ENCODE measurements at places on chromosomes 4 and X.
A peak's percentile ranks its signal among the peaks of the same experiment; 100 is the strongest.

DNA sequence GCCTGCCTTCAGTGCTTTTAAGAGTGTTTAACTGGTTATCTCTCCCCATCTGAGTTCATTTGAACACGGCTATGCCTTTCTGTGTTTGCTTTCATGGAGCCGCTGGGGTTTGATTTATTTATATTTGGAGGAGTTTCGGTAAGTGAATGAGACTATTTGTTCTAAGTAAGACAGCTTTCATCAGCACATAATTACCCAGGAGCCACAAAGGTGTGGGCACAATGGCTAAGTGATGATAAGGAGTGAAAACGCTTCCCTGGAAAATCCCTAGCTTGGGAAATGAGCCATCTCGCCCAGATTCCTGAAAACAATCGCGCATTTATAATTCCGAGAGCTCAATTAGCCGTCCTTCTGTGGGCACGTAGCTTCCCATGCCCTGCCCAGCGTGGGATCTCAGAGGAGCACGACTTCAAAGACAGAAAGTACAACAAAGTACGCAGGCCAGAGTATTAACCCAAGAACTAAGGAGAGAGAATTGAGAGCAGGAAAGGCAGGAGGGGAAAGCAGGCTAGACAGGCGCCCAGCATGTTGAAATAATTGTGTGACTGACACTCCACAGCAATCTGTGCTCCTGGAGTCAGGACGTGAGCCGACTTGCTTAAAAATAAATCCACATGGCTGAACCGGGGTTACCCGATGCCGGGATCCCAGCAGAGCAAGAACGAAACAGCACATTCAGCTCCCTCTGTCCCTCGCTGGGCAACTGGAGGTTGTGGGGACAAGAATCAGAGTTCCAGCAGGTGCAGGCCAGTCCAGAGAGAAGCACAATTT is 99.0 kb downstream of the DHRSX start:
- no peak for DNase-seq

- no peak for DNase-seq
These were observed 87.6 kb downstream of the SORCS2 start for GRCh38 chr4:7279902-7280301.

GRCh38 chr4:18756671-18757070 is 735.1 kb upstream of the LCORL start:
- DNase-seq = no peak

DNA sequence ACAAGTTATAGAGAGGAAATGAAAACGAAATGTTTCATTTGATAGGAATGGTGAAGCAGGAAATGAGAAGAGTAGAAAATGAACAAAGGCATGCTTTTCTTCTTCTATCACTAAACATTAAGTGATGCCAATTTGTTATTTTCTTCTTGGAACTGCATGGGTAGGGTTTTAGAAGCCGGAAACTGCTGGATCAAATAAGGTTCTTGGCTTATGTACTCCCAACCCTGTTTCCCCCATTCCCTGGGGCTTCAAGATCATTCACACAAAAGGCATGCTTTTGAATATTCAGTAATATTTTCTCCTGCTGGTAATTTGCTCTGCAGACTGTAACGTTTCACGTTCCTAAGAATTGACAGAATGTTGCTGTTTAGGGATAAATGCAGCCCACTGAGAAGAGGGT is 224.1 kb downstream of the NLGN4X start:
- DNase-seq = no peak

DNA sequence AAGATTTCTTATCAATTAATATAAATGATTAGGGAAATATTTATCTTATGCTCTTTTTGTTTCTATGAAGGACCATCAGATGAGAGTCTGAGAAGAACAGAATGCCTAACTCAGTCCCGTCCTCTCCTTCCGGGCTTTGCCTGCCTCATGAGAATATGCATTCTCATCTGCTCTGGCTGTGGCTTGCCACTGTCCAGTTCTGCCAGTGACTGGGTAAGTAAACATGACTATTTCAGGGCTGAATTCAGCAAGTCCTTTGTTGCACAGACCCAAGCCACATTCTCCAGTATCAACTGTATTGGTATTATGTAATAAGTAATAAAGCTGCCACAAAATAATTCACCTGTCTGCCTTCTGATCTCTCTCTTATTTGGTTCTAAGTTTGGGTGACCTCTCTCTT is 110.7 kb downstream of the WDFY3 start:
- DNase-seq = no peak

GRCh38 chr4:7427831-7428260 is 6.9 kb downstream of the PSAPL1 start:
- no peak for DNase-seq

DNA sequence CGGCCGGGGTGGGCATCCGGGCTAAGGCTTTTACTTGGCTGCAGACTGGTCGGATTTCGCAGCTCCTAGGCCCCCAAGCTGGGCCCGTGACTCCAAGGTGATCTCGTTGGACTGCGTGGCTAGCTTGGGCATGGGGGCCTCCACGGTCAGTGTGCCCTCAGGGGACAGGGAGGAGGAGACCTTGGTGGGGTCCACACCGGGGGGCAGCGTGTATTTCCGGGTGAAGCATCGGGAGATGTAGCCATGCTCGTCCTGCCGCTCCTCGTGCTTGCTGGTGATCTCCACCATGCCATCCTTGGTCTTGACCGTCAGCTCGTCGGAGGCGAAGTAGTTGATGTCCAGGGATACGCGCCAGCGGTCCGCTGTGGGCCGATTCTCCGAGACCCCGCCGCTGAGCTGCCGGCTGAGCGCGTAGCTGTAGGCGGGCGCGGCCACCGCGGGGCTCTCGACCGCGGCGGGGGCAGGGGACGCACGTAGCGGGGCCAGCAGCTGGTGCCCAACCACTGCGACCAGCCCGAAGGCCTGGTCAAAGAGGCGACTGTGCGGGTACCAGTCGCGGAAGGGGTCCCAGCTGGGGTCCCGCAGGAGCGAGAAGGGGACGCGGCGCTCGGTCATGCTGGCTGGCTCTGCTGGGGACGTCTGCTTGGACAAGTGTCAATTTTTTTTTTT is 881 bp upstream of the CACNA1F start:
- DNase-seq = no peak

DNA sequence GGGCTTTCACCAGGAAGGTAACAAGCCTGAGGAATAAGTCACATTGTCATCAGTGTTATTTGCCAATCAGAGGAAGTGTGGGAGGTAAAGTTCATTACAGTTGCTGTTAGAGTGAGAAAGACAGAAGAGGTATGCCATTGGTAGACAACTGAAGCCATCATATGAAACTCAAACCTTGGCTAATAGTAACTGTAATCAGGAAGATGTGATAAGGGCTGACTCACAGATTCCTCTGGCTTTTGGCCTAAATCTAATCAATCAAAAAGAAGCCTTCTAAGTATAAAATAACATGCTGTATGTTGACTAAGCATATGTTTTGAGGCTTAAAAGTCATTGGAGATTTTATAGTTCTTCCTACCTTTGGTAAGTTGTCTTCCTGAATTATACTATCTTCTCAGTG is 242.8 kb downstream of the PCDH7 start:
- no peak for DNase-seq

DNA sequence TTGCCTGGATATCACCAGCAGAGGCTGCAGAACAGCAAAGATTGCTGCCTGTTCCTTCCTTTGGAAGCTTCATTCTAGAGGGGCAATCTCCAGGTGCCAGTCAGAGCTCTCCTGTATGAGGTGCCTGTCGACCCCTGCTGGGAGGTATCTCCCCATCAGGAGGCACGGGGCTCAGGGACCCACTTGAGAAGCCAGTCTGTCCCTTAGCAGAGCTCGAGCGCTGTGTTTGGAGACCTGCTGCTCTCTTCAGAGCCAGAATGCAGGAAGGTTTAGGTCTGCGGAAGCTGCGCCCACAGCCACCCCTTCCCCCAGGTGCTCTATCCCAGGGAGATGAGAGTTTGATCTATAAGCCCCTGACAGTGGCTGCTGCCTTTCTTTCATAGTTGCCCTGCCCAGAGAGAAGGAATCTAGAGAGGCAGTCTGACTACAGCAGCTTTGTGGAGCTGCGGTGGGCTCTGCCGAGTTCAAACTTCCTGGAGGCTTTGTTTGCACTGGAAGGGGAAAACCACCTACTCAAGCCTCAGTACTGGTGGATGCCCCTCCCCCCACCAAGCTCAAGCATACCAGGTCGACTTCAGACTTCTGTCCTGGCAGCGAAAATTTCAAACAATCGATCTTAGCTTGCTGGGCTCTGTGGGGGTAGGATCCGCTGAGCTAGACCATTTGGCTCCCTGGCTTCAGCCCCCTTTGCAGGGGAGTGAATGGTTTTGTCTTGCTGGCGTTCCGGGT is 57.9 kb downstream of the DKK2 start:
- no peak for DNase-seq

DNA sequence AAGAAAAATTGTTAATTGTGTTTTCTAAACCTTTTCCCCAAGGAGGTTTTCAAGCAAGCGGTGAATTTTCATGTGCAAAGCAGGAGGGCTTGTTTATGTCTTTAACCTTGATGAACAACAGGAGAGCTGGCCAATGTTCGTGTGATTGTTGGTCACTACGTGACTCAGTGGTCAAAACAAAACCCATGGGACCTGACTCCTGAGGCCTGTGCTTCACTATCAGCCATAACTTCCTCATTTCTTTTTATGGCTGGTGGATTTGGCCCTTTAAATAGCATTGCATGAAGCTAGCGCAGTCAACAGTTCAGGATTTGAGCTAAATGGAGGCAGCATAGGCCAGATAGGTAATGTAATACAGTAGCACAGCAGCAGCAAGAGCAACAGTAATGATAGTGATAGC is 80.5 kb downstream of the MID1IP1 start:
- no peak for DNase-seq

GRCh38 chr4:67087897-67088296 is 457.4 kb downstream of the CENPC start:
- peak; percentile 0 for DNase-seq

GRCh38 chr4:26144526-26145155 is 176.2 kb upstream of the RBPJ start:
- DNase-seq = no peak

DNA sequence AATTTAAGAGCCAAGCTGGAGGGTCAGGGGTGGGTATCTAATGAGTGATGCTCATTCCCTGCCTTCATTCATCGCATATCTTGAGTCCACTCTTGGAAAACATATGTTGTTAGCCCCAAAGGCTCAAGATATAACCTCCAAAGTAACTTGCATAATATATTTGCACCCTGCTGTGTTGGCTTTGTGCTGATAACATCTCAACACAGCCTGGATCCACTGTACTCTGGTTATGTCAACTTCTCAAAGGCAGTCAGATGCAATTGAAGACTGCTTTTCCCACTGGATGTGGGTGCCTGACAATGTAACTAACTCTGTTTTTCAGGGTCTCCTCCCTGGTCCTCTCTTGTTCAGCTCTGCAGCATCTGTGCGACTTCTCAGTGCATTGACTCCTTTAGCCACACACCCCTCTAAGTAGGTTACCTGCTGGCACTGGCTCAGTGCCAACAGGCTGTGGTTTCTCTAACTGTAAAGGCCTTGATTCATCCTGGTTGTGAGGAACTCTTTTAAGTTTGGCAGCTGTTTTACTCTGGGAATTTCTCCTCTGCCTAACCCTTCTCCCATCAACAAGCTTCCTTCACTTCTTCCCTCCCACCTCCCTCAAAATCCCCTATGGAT is 28.1 kb downstream of the SLC16A2 start:
- no peak for DNase-seq

DNA sequence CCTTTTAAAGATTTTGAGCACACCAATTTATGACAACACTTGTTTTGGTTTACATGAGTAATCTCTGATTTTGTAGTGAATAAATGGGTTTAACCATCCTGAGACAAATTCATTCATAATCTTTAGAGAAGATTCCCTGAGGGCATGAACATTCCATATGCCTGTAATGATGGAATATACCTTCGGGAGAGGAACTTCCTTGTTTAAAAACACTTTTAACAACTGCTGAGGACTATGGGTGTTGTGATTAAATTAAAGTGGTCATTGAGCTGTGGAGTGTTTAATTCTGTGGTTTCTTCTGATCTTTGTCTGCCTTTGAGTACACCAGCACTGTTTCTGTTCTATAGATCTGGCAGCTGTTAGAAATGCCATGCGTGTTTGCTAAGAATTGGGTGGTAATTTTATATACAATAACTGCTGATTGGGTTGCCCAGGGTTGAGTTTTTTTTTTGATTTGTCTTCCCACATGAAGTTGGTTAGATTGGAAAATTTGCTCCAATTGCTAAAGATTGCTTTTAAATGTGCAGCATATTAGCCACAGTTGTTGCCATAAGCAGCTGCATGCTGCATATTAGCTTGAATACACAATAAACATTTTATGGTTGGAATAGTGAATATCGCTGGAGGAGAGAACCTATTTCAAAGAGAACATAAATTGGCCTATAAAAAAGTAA is 86.8 kb downstream of the DCLK2 start:
- no peak for DNase-seq

DNA sequence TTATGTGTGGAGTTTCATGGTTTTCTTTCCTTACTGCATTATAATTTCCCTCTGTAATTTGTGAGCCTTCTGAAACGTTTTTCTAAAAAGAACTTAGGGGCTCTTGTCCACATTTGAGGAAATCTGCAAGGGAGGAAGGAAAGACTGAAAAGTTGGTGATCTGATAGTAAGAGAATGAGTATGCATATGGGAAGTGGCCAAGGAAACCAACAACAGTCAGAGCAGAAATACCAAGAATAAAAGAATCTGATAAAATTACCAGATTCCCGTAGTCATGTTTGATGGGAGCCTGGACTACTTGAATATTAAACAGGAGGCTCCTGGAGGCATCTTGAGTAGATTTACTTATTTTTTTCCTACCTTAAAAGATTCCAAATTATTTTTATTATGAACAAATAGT is 50.1 kb downstream of the MEPE start:
- DNase-seq = no peak

DNA sequence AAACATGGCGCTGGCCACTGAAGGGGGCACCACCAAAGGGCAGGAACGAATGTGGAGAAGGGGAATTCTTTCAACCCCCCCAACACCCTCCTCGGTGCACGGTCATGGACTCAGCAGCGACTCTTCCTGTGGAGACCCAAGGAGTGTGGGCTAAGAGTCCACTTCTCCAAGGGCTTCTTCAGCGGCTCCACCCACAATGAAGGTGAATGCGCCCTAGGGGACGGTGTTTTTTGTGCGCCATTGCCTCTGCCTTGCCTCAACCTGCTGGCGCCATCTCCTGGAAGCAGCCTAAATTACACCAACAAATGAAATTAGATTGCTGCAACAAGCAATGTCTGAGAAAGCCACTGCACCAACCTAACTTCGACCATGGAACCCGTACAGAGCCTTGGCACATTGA is 169.2 kb upstream of the MAGEB18 start:
- no peak for DNase-seq

DNA sequence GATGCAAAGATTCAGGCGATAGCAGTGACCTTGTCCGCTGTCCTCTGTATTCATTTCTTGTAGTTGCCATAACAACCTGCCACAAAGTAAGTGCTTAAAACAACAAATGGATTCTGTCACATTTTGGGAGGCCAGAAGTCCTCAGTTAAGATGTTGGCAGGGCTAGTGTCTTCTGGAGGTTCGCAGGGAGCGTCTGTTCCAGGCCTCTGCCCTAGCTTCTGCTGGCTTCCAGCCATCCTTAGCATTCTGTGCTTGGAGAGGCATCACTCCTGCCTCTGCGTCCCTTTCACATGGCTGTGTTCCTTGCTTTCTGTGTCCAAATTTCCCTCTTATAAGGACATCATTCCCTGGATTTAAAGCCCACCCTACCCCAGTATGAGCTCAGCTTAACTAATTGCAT is 31.5 kb upstream of the ZNF185 start:
- no peak for DNase-seq

GRCh38 chr4:158962393-158962792 is 140.5 kb upstream of the RAPGEF2 start:
- no peak for DNase-seq

GRCh38 chrX:44708470-44708869 is 135.4 kb upstream of the DUSP21 start:
- DNase-seq = no peak

Data from stimulated activated CD8-positive, alpha-beta memory T cell treated with anti-CD3 and anti-CD28 coated beads, Interleukin-7, amount 100 ng/mL, for 4 hours (primary cell).